ENCODE measurements at places on chromosomes 11 and 22.

DNA sequence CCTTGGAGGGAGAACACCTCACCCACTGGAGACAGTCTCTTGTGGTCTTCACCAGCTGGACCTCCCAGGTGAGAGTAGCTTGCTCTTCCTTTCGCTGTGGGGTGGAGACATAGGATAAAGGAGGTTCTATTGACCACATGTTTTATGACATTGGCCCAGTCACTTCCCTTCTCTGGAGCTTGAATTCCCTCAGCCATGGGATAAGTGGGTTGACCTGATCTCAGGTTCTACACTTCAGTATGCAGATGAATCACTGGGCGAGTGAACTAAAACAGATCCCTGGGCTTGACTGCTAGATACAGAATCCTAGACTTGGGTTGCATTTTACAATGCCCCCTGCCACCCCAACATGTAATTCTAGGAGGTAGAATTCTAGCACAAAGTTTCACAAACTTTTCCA is 54.8 kb upstream of the PRSS23 start:
- DNase-seq = no peak

- DNase-seq = no peak
These were observed 600 bp upstream of the ESAM start for GRCh38 chr11:124762624-124763155.

GRCh38 chr11:1777737-1778136 is 14.0 kb upstream of the CTSD start:
- no peak for DNase-seq

DNA sequence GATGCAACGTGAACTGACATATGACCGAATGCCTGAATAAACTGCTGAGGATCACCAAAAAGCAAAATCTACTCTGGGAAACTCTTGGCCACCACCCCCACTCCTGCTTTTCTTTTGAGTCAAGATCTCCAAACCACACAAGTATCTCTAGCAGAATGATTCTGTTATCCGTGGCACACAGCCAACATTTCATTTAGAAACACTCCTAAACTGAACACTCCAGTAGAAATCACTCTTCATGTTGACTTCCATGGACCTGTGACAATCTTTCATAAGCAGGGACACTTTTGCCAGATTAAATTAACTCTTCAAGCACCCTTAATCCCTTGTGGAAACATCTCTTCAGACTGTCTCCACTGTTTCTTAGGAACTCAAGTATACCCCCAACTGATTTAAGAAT is 44.4 kb downstream of the VSIG10L2 start:
- no peak for DNase-seq

- no peak for DNase-seq
These were observed 1.2 kb upstream of the GTSE1 start for GRCh38 chr22:46295277-46295971.

GRCh38 chr11:66973956-66974580 is 1.0 kb upstream of the C11orf86 start:
- no peak for DNase-seq

DNA sequence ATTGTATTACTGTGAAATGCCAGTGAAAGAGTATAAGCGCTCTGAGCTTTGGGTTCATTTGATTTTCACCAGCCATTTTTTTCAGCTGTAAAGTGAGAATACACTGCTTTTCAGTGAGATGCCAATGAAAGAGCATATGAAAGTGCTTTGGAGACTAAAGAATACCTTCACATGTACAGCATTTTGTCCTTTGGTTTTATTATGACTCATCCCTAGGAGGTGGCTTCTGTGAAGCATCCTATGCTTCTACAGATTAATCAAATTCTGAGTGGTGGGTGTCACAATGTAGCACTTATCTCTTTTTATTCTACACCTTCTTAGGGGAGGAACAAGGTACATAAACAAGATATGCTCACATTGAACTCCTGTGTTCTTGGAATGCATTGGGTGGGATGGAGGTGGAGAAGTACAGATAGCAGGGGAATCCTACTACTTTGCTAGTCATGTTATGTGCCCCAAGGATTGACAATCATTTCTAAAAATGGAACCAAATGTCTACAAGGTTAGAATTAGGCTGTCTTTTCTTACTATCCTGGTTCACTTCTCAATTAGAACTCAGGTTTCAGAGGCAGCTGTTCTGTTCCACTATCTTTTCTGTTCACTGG is 18.7 kb downstream of the TRIM44 start:
- DNase-seq = no peak

- no peak for DNase-seq
These were observed 150.9 kb upstream of the GRK3 start for GRCh38 chr22:25413620-25414019.

GRCh38 chr22:35914665-35915476 is 113.8 kb downstream of the RBFOX2 start:
- DNase-seq = no peak

DNA sequence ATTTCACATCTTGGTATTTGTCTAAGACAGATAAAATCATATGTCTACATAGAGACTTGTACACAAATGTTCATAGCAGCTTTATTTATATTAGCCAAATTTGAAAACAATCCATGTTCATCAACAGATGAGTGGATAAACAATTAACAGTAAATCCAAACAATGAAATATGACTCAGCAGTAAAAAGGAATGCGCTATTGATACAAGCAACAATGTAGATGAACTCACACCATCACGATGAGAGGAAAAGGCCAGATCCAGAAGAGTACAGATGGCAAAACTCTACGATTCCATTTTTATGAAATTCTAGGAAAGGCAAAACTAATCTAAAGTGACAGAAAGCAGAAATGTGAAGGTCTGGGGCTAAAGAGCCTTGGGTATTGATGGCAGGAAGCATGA is 384.3 kb downstream of the NTM start:
- DNase-seq = no peak

- no peak for DNase-seq
These were observed 46.6 kb upstream of the LIN7C start for GRCh38 chr11:27553186-27553585.

GRCh38 chr11:108170184-108170583 is 48.8 kb downstream of the ACAT1 start:
- no peak for DNase-seq

GRCh38 chr11:10158461-10158860 is 135.6 kb downstream of the SBF2 start:
- DNase-seq = no peak

DNA sequence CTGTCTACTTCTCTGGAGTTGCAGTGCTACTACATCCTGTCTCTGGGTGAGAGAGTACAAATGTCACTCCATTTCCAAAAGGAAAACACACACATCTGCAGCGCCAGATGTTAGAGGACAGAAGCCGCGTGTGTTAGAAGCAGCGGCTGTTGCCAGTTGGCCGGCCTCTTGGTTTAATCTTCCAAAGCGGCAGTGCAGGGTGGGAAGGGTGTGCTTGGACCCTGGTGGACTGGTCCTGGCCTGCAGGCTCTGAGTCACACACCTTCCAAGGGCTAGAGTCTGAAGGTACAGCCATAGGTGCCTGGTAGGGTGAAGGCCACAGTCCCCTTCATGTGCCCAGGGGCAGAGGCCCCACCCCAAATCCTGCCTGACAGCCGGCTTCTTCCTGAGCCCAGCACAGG is 99.8 kb downstream of the CTTN start:
- DNase-seq = no peak

GRCh38 chr11:131976021-131976420 is 605.6 kb downstream of the NTM start:
- no peak for DNase-seq

DNA sequence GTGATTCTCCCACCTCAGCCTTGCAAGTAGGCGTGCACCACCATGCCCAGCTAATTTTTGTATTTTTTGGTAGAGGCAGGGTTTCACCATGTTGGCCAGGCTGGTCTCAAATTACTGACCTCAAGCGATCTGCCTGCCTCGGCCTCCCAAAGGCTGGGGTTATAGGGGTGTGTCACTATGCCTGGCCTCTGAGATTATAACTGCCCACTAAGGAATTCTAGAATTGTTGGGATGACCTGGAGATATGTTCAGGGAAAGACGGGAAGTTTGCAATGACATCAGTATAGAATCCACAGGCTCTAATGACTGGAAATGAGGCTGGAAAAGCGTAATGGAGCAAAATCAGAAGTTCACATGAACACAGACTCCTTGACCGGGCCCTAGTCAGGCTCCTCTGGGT is 62.2 kb downstream of the CLMP start:
- DNase-seq = no peak

DNA sequence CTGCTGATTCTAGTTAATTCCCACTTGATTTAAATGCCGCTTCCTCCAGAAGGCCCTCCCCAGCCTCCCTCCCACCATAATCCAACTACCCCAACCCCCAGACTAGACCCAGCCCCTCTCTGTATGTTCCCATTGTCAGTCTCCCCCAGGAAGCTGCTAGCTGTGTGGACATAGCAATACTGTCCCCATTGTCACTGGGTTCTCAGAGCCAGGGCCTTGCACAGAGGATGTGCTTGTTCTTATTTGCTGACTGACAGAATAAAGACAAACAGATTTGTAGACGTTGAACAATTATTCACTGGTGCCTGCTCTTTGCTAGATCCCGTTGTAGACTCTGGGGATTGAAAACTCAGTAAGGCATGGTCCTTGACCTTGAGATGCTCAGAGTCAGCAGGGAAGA is 45.7 kb upstream of the NAV2 start:
- DNase-seq = no peak

- no peak for DNase-seq
These were observed 1396.7 kb downstream of the BRD1 start for GRCh38 chr22:48431014-48431413.

- DNase-seq = no peak
These were observed 159.9 kb upstream of the TENM4 start for GRCh38 chr11:79600711-79601110.

DNA sequence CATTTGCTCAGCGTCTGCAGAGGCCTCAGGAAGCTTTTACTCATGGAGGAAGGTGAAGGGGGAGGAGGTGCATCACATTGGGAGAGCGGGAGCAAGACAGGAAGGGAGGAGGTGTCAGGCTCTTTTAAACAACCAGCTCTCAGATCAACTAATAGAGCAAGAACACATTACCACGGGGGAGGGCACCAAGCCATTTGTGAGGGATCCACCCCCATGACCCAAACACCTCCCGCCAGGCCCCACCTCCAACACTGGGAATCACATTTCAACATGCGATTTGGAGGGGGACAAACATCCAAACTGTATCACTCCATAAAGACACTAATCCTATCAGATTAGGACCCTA is 18.9 kb upstream of the THY1 start:
- no peak for DNase-seq

- peak; percentile 51 for DNase-seq
These were observed 11.6 kb upstream of the PDE2A start for GRCh38 chr11:72685560-72686480.

- DNase-seq = no peak
These were observed 1491.9 kb downstream of the FAM181B start for GRCh38 chr11:81241672-81242275.

GRCh38 chr11:44113018-44113417 is 17.5 kb downstream of the EXT2 start:
- DNase-seq = no peak

GRCh38 chr22:25875461-25875860 is 133.5 kb downstream of the MYO18B start:
- DNase-seq = no peak

DNA sequence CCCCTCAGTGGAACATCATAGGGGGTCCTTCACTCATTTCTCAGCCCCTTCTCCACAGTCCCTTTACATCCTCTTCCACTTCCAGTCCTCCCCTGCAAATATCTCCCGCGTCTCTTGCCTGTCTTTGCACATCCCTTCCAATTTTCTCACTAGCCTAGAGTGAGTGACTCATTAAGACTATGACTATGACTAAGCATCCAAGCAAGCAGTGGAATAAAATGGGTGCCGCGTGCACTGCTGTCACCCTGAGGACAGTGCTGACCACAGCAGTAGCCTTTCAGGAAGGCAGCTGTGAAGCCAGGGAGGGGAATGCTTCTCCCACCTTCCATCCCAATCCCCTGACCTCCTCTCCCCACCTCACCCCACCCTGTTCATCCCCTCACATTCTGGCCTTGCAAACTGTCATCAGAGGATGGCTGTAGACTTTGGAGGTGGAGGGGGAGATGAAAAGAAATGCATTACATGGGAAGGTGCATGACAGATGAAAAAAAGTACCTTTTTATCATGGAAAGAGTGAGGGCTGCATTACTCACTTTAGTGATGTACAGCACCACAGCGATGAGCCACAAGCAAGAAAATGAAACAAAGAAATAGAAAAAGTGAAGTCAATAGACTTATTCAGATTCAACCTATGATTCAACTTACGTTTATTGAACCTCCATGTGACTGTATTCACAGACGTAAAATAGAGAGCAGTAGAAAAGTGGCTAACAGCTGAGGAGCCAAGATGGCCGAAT is 948.2 kb downstream of the NTM start:
- no peak for DNase-seq

DNA sequence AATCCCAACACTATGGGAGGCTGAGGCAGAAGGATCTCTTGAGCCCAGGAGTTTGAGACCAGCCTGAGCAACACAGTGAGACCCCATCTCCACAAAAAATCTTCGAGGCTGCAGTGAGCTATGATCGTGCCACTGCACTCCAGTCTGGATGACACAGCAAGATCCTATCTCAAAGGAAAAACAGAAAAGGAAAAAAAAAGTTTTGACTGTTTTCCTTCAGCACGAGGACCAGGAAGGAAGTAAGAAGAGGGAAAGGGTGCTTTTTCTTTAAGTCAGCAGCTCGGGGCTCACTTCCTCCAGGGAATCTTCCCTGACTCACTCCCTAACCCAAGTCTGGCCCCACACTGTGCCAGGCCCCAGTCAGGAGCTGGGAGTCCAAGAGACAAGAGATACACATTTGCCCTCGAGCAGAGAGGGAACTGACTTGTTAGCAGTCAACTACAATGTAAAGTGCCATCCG is 14.2 kb downstream of the ARRB1 start:
- DNase-seq = no peak

DNA sequence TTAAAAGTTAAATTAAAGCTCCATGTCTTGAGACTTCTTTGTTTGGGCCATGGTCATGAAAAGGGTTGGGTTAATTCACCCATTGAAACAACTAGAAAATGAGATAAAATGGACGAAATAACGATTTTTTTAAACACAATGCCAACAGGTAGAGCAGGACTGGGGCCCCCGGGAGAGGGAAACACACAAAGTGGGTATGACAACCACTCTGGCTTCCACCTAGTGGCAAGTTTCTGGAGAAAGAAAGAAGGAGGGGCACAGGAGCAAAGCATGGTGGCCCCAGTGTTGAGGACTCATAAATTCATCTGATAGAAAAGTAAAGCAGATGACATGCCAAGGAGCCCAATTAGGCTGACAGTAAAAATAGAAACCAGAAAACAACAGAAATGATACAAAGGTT is 68.4 kb downstream of the MYEOV start:
- no peak for DNase-seq

All from activated CD8-positive, alpha-beta memory T cell treated with anti-CD3 and anti-CD28 coated beads for 48 hours (primary cell).